ENCODE measurements at places on chromosomes 3 and 15. TPM values are rescaled to one million over a fixed set of nuclear protein-coding genes. Genes with fewer than 3 reads are reported as not detected.

Gene GPR15
- total RNA-seq: 0.36 TPM

Gene TPRG1
- 12.7 TPM for total RNA-seq

Gene MESP1
- total RNA-seq: 2.1 TPM

Gene LTK
- 1.1 TPM for total RNA-seq

Gene CXCR6
- total RNA-seq: 0.49 TPM

DNA sequence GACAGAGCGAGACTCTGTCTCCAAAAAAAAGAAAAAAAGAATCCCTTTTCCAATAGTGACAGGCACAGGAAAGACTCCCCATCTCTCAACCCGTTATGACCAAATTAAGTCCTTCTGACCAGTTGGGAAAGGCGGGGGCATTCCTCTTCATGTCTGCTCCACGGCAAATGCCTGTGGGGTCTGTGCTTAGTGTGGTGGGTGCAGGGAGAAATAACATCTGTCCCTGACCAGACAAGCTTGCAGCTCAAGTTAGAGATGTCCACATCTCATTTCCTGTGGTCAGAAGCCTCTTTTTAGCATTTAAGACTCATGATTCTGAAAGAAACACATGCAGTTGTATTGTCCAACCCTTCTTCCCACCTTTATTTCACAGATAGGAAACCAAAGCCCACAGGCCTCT lies 16.2 kb downstream of the PLA1A start:
- no peak for DNase-seq

- DNase-seq: no peak
These were observed 128.9 kb upstream of the BHLHE40 start for GRCh38 chr3:4850211-4850927.

- DNase-seq: no peak
These were observed 30.3 kb downstream of the IL12A start for GRCh38 chr3:160018959-160019358.

DNA sequence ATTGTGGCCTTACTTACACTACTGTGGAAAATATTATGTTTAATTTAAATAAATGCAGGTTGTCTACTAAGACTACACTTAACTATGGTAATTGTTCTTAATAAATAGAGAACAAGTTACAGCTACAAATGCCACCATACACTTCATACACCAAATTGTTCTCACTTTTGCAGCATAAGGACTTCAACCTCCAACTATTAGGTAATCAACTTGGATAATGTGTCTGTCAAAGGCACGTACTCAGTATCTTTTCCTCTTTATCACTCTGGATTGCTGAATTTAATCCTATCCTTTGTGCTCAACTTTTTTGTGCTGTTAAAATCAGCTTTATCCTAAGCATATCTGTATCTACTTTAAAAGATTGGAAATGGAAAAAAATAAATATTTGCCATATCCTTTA lies 41.6 kb upstream of the TMEM87A start:
- no peak for DNase-seq

GRCh38 chr15:74257105-74257504 lies 21.0 kb downstream of the CCDC33 start:
- DNase-seq: no peak

- DNase-seq: no peak
These were observed 91.1 kb upstream of the MITF start for GRCh38 chr3:69648126-69648525.

DNA sequence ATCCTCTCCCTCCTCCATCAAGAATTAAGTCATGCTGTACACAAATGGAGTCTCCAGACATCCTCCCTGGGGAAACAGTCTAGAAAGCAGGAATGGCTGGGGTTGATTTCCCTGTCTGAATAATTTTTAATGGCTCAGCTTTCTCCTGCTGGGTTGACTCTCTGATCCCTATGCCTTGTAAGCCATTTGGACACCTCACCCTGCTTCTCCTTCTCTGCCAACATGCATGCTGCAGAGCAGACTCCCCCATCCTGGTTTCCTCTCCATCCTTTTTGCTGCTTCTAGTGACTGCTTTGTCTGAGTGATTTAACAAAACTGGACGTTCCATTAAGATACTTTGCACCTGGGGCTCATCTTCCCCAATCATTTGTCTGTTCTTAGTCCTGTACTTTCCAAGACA lies 22.2 kb downstream of the SV2B start:
- DNase-seq: no peak

- DNase-seq: no peak
These were observed 28.4 kb downstream of the PCSK6 start for GRCh38 chr15:101461097-101461496.

All from sciatic nerve (tissue), 2 donors.